ENCODE measurements at places on chromosomes 4 and X. TPM values are rescaled to one million over a fixed set of nuclear protein-coding genes. Genes with fewer than 3 reads are reported as not detected.

The NUP62CL gene
- 3.8 TPM for total RNA-seq

The RNF175 gene
- total RNA-seq = not detected

The CYTL1 gene
- not detected for total RNA-seq

DNA sequence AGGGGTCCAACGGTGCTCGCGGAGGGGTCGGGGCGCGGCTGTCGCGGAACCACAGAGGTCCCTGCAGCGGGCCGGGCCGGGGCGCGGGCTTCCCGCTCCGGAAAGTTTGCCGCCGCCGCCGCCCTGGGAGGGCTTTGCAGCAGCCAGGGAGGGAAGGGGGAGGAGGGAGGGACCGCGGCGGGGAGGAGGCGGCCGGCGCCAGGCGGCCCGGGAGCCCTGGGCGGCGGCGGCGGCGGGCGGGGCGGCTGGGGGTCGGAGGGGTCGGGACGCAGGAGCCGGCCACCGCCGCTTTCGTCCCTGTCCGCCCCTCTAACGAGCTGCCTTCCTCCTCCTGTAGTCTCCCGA, 375 bp downstream of the FGFR3 start:
- DNase-seq = no peak

DNA sequence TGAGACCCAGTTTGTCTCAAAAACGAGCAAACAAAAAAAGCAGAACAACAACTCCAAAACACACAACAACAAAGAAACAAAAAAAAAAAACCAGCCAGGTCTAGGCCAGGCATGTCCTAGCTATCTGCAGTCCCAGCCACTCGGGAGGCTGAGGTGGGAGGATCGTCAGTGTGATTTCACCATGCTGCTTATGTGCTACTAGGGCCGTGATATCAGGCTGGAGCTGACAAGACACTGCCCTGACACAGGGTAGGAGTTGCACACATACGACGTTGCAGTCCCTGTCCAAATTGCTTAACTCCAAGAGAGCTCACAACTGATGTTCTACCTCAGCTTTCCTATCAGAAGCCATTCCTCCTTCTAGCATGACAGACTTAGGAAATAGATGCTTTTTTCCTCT, 204.9 kb downstream of the AASDH start:
- no peak for DNase-seq

- no peak for DNase-seq
Measured at GRCh38 chr4:99540277-99540939, 23.4 kb downstream of the TRMT10A start.

DNA sequence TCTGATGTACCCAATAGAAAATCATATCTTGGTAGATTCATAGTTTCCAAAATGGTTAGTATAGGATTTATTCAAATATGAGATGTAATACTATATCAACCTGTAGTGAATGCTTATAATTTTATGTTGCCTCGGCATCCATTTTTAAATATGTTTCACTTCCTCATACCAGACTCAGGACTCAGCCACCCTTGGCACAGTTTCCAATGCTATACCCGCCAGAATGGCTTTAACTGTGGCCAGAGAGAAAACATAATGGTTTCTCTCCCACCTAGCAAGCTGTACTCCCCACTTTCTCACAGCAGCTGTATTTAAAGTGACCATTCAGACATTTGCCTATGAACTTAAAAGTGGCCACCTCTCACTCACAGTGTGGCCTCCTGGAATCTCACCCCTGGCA, 466.6 kb upstream of the PABPC4L start:
- peak; percentile 16 for DNase-seq

GRCh38 chrX:10124506-10125247, 32.1 kb upstream of the CLCN4 start:
- DNase-seq = no peak

DNA sequence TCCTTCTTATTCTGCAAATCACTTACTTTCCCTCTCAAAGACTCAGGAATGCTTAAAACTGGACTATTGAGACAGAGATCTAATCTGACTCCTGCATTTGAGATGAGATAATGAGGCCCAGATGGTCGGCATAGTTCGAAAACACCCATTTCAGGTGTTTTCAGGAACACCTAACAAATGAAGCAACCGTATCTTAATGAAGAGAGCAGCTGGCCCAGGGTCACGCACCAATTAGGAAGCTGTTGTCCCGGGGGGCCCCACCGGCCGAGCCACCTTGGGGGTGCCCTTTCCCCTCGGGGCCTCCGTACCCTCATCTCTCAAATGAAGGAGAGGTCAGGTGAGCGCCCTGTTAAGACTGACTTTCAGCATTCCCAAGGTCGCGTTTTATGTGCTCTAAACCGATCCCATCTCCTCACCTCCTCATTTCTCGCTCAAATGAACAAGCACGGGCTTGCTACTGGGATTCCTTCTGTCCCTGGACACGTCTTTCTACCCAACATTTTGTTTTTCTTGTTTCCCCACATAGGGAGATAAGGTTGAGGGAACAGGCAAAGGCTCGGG, 824 bp downstream of the LRPAP1 start:
- DNase-seq = no peak

The NSG1 gene
- 7.0 TPM for total RNA-seq

The NAAA gene
- 27.7 TPM for total RNA-seq

GRCh38 chrX:119427024-119427794, 28.1 kb downstream of the SLC25A43 start:
- no peak for DNase-seq

DNA sequence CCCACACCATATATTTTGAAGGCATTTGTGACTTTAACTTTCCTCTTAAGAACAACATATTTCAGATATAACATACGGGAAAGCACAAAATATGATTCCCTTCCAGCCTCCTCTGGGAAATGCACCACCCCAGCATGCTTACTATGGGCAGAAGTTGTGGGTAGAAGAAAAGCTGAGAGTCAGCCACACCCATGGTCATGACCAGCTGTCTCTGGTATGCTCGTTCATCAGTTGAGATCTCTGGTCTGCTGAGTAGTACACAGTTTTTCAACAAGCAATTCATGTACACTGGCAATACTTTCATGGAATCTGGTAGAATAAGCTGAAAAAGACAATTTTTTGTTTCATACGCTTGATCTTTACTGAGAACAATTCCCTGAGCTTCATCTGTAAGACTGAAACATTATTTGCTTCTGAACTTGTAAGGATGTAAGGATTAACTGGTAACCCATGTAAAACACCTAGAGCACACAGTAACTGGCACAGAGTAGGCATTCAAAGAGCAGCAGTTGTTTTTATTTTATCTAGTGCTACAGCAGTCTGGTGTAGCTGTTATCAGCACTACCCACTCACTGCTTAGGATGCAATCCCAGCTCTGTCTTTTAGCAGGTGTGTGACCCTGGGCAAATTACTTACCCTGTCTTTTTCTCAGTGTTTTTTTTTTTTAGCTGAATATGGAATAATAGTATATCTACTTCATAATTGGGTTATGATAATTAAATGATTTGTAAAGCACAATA, 47.6 kb downstream of the METTL14 start:
- peak; percentile 22 for DNase-seq

The SLC9B1 gene
- total RNA-seq = 0.10 TPM

The RHOH gene
- not detected for total RNA-seq

- DNase-seq = no peak
Measured at GRCh38 chr4:60721685-60722084, 478.4 kb upstream of the ADGRL3 start.

The S100P gene
- total RNA-seq = not detected

DNA sequence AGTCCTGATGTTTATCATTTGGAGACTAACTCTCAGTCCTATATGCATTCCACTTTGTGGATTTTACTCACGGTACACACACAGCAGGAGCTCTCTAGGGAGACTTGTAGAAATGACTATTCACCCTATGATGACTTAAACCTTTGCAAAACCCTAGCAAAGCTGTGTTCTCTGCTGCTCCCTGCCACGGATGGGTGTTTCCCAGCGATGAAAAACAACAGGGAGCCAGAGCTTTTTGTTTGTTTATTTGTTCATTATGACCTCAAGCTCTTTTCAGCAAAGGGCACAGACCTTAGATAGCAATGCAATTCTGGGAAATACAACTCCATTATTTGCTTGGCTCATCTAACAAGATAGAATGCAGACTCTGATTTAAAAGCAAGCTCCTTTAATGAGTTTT, 156.6 kb downstream of the GRIA3 start:
- no peak for DNase-seq

GRCh38 chrX:119981286-119982070, 37.9 kb upstream of the NKAP start:
- DNase-seq = peak; percentile 6

The GPRASP3 gene
- 0.86 TPM for total RNA-seq

DNA sequence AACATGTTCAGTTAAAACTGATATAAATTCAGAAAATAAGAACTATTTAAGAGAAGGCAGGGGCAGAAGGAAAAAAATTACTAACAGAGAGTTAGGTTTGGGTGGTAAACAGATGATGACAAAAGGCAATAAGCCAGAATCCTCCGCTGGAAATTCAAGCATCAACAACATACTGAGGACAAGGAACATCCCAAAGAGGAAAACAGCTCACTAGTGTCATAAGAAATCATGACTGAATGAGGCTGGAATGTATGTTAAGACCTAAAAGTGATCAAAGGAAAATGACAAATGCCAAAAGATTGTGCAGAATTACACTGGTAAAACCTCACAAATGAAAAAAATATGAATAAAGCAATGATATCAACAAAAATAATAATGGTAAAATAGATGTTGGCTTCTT, 88.4 kb downstream of the WDFY3 start:
- DNase-seq = peak; percentile 69

GRCh38 chr4:52997132-52997416, 135.0 kb downstream of the RASL11B start:
- DNase-seq = no peak

The TMEM271 gene
- total RNA-seq = not detected

- no peak for DNase-seq
Measured at GRCh38 chrX:1449823-1450149, 2.9 kb downstream of the ASMTL start.

DNA sequence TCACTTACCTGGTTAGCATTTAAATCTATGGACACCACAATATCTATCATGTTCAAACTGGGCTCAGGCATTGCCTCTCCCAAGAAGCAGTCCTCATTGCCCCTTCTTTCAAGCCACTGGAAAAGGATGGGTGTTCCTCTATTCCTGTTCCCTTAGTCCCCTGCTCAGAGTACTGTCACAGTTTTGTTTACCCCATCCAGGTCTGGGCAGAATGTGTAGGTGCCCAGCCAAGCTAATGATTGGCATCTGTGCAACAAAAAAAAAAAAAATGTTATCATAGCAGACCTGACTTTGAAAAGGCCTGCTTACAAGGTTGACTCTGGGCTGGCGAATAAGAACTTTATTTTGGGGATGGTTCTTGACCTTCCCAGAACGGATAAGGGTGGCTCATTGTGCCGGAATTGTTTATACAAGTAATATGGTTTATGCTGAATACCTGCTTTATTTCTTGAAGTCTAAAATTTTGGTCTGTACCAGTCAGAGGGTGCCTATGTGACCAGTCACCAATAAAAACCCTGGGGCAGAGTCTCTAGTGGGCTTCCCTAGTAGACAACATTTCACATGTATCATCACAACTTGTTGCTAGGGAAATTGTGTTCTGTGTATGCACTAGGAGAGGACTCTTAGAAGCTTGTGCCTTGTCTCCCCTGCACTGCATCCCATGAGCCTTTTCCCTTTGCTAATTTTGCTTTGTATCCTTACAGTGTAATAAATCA, 47.9 kb downstream of the JADE3 start:
- no peak for DNase-seq

DNA sequence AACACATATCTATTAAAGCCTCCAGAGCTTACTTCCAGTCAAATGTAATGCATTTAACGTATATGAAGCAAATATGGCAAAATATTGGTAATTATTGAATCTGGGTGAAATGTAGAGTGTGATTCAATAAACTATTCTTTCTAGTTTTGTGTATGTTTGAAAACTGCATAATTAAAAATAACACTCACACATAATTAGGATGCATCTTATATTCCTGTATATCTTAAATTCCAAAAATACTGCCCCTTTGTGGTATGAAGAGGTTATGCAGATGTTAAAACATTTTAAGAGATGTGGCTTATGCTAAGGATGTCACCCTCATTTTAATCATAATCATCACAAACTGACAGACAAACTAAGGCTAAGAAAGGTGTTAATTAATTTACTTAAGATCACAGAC, 182.9 kb downstream of the COX18 start:
- no peak for DNase-seq

All from A172 (cell line).